ENCODE measurements at places on chromosomes 12 and 14.
A peak's percentile ranks its signal among the peaks of the same experiment; 100 is the strongest.

DNA sequence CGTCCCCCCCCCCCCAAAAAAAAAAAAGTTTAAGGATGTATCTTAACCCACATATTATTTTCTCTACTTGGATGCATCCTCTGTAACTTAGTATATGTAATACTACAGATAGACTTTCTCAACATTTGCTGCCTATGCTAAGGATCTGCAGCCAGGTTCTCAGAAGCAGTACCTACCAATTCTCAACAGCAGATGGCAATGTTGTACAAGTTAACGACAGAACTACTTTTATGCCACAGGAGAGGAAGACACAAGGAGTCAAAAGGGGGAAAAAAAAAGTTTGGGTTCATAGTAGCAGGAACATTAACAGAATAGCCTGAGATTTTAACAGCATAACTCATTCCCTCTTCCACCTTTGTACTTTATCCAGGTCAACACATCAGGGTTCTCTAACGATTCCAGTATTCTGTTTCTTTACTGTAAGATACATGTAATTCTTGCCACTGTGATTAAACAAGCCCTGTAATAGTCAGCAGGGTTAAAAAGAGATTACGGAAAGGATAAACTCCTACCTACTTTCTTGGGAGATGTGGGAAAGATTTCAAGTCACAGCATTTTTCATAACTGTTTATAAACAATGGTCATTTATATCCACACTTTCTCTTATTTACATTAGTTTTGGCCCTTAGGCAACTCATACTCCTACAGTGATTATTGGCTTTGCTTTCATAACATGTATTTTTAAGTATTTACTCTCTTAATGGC, 5.7 kb upstream of the NEK9 start:
- no peak for DNase-seq

- no peak for DNase-seq
Observed at GRCh38 chr12:129635021-129635685, 268.7 kb downstream of the TMEM132D start.

GRCh38 chr12:9872742-9873141, 3.6 kb upstream of the CLEC2B start:
- peak; percentile 47 for DNase-seq

GRCh38 chr12:50203691-50204090, 36.5 kb upstream of the CERS5 start:
- no peak for DNase-seq

GRCh38 chr12:2494486-2495192, 300.1 kb upstream of the FKBP4 start:
- no peak for DNase-seq

GRCh38 chr14:34059925-34060650, 109.2 kb upstream of the EGLN3 start:
- peak; percentile 89 for DNase-seq

- DNase-seq, result no peak
Observed at GRCh38 chr12:59559696-59560095, 36.1 kb upstream of the SLC16A7 start.

GRCh38 chr12:67067453-67068203, 201.5 kb upstream of the CAND1 start:
- DNase-seq, result no peak

Data from Right ventricle myocardium inferior (tissue), 1 donor.